Activated CD4-positive, alpha-beta T cell treated with anti-CD3 and anti-CD28 coated beads, Interleukin-2, amount 50 U/mL, for 24 hours (primary cell): ENCODE measurements at places on chromosomes 16 and 17.

DNA sequence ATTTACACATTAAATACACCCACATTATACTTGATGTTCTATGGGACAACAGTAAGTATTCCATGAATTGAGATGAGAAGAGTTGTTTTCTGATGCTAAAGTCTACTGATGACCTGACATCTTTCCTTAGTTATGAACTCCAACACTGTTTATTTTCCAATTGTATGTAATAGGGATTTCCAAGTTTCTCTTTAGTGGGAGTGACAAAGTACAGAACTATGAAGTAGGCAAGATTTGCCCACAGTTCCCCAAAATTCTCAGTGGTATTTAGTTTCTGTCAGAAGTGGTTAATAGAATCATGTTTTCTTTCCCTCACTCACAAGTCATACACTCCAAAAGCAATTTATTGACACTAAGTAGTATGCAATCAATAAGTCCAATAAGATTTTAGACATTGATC is 22.5 kb upstream of the ABCA6 start:
- DNase-seq: no peak

DNA sequence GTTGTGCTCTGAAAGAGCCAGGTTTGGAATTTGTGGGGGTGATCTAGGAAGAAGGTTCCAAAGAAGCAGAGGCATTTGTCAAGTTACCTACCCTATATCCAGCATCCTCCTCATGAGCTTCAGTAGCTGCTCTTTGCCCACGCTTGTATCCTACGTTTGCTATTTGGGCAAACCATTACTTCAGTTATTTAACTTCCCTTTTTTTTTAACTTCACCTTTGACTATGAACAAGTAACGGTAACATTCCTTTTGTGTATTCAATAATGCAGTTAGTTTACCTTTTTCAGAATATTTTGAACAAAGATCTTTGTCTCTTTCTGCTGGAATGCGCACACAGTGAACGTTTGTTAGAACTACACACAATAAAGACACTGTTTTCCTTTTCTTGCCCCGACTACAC is 41.5 kb downstream of the CYB5B start:
- DNase-seq: no peak

DNA sequence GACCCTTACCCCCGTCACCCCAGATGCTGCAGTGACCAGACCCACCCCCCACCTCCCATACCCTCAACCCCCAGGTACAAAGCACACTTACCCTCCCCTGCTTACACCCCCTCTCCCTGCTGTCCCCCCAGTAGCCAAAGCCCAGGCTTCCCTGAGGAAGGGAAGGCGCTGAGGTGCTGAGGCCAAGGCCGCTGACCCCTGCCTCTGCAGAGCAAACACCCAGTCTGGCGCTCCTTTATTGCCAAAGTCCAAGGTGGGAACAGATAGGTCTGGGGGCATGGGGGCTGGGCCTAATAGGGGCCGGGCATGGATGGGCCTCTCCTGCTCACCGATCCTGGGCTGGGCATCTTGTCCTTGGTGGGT is 683 bp downstream of the LCAT start:
- no peak for DNase-seq

DNA sequence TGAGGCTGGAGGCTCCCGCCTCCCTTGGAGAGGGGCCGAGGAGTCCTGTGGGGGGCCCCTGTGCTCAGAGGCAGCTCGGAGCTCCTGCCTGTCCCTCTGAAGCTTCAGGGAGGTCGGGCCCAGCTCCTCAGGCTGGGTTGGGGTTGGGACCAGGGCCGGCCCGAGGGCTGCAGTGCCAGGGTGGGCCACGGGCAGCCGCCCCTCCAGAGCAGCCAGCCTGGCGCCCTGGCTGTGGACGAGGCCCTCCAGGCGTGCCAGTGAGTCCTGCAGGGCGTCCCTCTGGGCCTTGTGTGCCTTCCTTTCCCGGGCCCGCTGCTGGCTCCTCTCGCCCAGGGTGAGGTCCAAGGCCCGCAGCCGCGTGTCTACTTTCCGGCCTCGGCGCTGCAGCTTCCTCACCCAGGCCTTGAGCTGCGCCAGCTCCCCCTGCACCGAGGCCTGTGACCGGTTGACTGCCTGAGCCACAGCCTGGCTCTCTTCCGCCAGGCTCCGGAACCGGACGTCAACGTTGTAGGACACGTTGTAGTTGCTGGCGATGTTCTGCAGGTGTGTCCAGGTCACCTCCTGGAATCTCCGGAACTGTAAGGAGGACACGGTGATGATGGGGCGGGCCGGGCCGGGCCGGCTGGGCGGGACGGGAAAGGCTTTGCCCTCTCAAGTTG is 1.2 kb downstream of the PTX4 start:
- DNase-seq: no peak

GRCh38 chr16:4325253-4325758 is 9.4 kb downstream of the GLIS2 start:
- no peak for DNase-seq

- DNase-seq: no peak
Measured at GRCh38 chr16:3986235-3986544, 105.7 kb upstream of the CREBBP start.

DNA sequence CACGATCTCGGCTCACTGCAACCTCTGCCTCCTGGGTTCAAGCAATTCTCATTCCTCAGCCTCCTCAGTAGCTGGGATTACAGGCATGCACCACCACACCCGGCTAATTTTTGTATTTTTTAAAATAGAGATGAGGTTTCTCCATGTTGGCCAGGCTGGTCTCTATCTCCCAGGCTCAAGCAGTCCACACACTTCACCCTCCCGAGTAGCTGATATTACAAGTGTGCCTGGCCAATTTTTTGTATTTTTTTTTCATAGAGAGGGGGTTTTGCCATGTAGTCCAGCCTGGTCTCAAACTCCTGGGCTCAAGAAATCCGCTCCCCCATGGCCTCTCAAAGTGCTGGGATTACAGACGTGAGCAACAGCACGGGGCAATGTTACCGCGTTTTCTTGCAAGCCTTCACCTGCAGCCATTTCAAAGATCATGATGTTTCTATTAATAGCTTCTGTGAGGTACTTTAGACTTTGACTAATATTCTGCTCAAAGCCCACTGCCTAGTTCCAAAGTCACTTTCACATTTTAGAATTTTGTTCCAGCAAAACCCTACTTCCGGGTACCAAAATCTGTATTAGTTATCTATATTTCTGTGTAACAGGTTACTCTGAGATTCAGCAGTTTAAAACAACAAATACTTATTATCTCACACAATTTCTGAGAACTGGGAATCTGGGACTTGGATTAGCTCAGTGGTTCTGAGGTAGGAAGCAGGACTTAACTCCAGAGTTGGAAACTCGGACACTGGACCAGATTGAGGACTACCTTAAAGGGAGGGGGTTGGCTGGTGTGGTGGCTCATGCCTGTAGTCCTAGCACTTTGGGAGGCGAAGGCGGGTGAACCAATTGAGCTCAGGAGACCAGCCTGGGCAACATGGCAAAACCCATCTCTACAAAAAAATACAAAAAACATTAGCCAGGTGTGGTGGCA is 12.0 kb upstream of the MED13 start:
- DNase-seq: no peak

DNA sequence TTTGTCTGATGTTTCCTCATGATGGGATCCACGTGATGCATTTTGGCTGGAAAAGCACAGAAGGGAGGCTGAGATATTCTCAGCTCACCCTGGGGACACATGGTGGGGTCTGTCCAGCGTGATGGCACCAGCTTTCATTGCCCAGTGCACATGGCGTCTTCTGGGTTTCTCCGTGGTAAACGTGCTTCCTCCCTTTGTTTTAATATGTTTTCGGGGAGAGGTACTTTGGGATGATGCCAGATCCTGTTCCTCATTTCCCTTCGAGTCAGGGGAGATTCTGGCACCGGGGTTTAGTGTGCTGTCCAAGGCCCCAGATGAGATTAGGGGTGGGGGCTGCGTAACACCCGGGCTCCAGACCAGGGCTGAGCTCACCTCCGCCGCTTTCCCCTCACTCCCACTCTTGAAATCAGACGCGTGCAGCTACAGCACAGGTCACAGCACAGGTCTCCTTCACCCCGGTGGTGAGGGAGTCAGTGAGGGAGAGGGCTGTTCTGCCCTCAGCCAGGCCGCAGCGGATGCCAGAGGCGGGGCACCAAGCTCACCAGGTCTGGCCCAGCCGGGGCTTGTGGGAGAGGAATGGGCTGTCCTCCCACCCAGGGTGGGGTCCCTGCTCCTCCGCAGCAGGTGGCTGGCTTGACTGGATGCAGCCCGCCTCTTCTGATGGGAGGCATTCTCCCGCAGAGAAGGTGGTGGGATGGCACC is 33.9 kb downstream of the COX4I1 start:
- no peak for DNase-seq

GRCh38 chr17:27569884-27570577 is 61.0 kb upstream of the LGALS9 start:
- no peak for DNase-seq

DNA sequence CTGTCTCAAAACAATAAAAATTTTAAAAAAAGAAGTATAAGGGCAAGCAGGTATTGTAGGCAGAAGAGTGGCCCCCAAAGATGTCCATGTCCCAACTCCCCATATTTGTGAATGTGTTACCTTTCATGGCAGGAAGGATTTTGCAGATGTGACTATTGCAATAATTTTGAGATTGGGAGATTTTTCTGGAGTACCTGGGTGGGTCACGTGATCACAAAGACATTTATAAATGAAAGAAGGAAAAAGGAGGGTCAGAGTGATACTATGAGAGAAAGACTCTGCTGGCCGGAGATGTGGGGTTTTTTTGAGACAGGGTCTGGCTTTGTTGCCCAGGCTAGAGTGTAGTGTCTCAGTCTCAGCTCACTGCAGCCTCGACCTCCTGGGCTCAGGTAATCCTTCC is 27.4 kb upstream of the PAFAH1B1 start:
- DNase-seq: no peak

DNA sequence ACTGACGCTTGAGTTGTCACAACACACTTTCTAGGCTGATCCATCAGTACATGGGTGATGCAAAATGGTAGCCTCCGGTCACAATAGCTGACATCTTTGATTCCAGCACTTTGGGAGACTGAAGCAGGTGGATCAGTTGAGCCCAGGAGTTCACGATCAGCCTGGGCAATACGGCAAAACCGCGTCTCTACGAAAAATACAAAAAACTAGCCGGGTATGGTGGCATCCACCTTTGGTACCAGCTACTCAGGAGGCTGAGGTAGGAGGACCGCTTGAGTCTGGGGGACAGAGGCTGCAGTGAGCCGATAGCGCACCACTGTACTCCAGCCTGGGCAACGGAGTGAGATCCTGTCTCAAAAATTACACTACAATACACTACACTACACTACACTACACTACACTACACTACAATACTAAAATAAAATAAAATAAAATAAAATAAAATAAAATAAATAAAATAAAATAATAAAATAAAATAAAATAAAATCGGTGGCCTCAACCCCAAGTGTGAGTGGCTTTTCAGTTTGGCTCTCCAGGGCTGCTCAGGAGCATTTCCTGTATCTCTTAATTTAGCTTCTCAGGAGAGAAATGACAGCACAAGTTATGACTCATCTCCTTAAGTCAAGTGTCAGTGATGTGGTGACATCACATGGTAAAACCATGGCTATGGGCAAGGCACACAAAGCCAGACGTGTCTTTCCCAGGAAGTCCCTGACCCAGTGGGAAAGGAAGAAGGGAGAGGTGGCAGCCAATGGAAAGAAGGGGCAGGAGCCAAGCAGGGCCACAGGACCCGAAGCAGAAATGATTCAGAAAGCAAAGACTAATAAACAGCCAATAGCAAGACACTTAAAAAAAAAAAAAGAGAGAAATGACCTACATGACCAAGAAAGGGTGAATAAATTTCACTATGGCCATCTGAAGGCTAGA is 75.3 kb upstream of the TBC1D3K start:
- no peak for DNase-seq

GRCh38 chr17:70588003-70588402 is 418.7 kb downstream of the KCNJ2 start:
- no peak for DNase-seq

- DNase-seq: no peak
Measured at GRCh38 chr17:19590912-19591551, 57.4 kb downstream of the SLC47A1 start.

DNA sequence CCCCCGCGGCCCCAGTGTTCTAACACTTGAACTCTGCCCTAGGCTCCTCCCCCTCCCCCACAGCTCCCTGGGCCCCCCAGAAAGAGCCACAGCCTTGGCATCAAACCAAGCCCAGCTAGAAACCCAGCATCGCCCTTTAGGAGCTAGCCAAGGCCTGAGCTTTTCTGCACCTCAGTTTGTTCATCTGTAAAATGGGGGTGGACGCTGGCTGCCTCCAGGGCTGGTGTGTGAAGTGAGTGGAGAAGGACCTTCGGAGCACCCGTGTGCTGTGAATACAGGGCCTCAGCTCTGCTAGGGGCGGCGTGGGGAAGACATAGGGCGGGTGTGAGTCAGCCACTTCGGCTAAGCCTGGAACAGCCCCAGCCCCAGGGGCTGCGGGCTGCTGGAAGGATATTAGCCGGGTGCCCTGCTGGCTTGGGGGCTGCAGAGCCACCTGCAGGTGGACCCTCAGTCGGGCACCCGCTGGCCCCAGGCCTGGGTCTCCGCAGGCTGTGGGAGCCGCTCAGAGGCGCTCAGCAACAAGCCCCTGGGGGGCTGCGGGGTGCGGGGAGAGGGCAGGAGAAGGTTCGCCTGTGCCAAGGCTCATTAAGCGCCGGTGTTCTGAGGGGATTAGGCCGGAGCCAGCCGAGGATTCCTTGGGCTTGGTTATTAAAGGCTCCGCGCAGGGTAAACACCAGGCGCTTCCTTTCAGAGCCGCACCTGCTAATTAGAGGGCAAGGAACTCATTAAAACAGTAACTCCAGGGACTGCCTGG is 217.0 kb upstream of the CIBAR2 start:
- DNase-seq: no peak

GRCh38 chr17:33667671-33668070 is 374.6 kb upstream of the ASIC2 start:
- no peak for DNase-seq

- no peak for DNase-seq
Measured at GRCh38 chr16:56888806-56889205, 23.8 kb downstream of the SLC12A3 start.

- DNase-seq: no peak
Measured at GRCh38 chr17:31811101-31811500, 47.9 kb downstream of the COPRS start.

- DNase-seq: no peak
Measured at GRCh38 chr17:28511858-28512461, 5.8 kb downstream of the FOXN1 start.

DNA sequence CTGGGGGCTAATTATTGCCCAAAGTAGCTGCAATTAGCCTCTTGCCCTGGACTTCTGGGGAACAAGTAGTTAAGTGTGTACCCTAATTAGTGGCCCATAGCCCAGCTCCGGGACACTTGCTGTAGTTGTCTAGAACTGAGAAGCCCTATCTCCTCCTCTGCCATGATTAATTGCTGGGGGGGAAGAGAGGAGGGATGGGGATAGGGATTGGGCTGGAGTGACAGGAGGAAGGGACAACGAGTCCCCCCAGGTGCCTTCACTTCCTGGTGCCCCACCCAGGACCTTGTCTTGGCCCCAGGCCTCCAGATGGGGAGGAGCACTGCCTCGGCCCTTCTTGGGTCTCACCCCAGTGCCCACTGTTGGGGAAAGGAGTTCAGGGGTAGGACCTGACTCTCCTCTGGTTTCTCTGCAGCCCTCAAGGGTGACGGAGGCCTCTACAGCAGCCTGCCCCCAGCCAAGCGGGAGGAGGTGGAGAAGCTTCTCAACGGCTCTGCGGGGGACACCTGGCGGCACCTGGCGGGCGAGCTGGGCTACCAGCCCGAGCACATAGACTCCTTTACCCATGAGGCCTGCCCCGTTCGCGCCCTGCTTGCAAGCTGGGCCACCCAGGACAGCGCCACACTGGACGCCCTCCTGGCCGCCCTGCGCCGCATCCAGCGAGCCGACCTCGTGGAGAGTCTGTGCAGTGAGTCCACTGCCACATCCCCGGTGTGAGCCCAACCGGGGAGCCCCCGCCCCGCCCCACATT is 17.4 kb downstream of the NGFR start:
- DNase-seq: no peak
